RCC 7860 (cell line): ENCODE measurements at places on chromosomes 4 and X.

- DNase-seq: no peak
Observed at GRCh38 chr4:2930135-2930757, 33.0 kb downstream of the NOP14 start.

GRCh38 chr4:1540601-1541375, 134.5 kb upstream of the NKX1-1 start:
- no peak for DNase-seq

DNA sequence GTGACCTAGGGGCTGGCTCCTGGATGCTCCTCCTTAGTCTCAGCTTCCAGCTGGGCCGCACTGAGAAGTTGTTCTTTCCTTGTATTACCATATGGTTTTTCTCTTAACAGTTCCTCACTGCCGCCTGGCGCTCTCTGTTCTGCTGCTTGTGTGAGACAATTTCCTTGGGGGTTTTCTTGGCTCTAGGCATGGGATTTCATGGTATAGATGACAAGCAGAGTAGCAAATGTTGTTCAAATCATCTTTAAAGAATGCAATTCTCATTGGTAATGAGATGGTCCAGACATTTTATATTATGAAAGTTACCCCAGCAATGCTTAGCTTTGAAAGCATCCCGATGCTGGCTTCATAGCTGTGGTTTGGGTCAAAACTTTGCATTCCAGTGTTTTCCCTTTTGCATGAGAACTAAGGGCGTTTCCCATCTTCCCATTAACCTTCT, 37.6 kb downstream of the SEPTIN11 start:
- DNase-seq: no peak

GRCh38 chr4:166341992-166342391, 469.0 kb downstream of the TLL1 start:
- no peak for DNase-seq
